K562 (cell line): ENCODE measurements at places on chromosomes 5 and 9. TPM values are rescaled to one million over a fixed set of nuclear protein-coding genes. Genes with fewer than 3 reads are reported as not detected.

DNA sequence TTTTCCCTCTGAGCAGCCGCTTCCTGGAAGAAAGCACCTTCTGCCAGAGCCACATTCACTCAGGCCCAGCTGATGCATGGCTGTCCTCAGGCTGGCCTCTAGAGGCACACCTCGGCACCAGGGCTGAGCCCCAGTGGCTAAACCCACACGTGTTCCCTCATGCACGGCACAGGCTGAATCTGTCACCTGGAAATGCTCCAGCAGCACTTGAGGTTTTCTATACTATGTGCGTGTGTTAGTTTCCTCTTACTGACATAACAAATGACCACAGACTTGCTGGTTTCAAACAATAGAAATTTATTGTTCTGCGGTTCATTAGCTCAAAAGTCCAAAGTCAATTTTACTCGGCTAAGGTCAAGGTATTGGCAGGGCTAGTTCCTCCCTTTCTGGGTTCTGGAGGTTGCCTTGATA lies 141.4 kb downstream of the LRRC70 start:
- no peak overlapping the region for H3K4me3 ChIP-seq
- no peak overlapping the region for H3K27ac ChIP-seq
- no peaks in the 10 kb centered on the region for H3K36me3 ChIP-seq
- H3K4me1 ChIP-seq, result no peaks in the 10 kb centered on the region
- peak; percentile 45 for DNase-seq

DNA sequence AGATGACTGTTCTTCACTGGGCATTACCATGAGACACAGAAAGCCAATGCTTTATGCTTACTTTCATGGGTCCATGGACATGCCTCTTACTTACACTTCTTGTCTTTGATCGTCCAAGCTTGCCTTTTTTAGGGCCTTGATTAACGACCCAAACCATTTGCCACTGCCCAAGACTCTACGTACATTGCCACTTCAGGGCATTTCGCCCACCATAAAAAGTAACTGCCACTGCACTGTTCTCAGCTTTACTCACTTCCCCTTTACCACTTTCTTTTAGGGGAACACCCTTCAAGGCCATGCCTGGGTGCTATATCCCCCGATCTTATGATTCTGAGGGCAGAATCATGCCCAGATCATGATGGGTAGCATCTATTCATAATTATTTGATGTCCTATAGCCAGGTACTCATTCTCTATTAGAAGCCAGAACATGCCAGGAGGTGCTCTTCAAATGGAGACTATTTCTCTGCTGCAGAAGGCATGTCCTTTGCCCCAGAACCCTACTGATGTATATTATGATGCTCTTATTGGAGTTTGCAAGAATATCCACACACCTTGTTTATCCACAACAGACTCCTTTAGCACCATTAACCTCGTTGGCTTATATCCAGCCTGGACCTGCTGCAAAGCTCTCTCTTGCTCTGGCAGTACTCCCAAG lies 64.1 kb upstream of the RAD23B start:
- H3K27me3 ChIP-seq, result no peaks in the 10 kb centered on the region; the same call in 1 of the 2 replicates
- H3K27ac ChIP-seq, result no peak overlapping the region
- H3K4me3 ChIP-seq, result no peak overlapping the region
- no peaks in the 10 kb centered on the region for H3K36me3 ChIP-seq

DNA sequence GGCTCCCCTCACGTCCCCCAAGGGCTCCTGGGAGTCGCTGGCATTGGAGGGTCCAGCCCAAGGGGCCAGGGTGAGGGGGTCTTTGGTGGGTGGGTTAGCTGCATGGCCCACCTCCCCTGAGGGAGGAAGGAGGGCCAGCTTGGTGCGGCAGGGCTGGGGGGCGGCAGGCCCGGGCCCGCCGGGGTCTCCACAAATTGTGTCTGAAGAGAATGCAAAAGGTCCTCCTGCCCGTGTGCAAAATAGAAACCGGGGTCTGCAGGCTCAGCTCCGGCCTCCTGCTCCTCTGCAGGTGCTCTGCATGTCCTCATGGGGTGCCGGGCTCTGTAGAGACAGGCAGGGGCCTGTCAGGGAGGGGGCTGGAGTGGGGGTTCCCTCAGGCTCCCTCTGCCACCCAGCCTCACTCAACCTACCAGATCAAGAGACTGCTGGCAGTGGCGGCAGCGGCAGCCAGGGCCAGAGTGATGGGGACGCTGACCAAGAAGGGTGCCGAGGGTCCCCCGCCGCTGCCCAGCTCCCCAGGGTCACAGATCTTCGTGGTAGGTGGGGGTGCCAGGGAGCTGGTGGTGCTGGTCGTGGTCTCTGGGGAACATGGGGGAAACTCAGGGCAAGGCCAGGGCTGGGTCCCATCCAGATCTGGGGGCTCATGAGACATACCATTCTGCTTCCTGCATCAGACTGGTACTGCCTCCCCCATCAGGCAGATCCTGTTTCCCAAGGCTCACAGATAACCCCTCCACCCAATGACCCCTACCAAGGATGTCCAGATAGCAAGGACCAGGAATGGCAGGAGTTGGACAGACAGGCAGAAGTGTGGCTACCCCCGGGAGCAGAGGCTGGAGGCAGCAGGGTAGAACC lies 29.2 kb upstream of the ENHO start:
- H3K27ac ChIP-seq, result no peak overlapping the region
- no peak for DNase-seq
- H3K4me3 ChIP-seq, result no peak overlapping the region
- H3K4me1 ChIP-seq, result no peaks in the 10 kb centered on the region
- no peaks in the 10 kb centered on the region for H3K36me3 ChIP-seq

DNA sequence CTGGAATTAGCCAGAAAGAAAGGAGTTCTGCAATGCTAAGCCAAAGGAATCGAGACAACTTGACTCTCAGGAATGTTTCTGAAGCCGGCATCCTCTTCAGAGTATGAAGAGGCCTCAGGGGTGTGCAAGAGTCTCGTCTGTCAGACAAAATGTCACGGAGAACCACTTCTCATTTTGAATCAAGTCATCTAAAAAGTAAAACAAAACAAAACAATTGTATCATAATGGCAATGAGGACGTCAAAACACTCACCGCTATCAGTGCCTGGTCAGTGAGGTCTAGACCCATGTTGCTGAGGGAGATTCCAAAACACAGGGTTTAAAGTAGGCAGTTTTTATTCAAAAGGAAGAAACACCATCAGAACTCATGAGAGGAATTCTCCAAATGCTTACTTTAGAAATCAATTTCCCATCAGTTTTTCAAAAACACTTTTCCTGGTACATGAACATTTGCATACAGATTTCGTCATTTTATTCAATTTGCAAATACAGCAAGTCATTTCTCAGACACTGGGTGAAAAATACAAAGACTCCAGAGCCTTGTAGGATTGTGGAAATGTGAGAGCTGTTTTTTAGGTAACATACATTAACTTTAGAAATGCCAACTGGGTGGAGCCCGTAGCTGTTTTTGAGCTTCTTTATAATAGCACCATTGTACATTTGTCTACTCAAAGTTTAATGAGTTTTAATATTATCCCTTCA lies 89.5 kb upstream of the MAP3K1 start:
- peaks cover 4% of the 10 kb centered on the region; the same call in 1 of the 3 replicates for H3K27me3 ChIP-seq
- H3K4me1 ChIP-seq, result no peaks in the 10 kb centered on the region
- no peaks in the 10 kb centered on the region for H3K36me3 ChIP-seq
- H3K4me3 ChIP-seq, result no peak overlapping the region
- H3K27ac ChIP-seq, result no peak overlapping the region

- peak overlapping the region; percentile 89 for H3K27ac ChIP-seq
- DNase-seq, result peak; percentile 15
- peak overlapping the region; percentile 80 for H3K4me3 ChIP-seq
- peaks cover 26% of the 10 kb centered on the region for H3K4me1 ChIP-seq
Measured at GRCh38 chr9:104748359-104749031, 1.0 kb downstream of the NIPSNAP3A start.

- DNase-seq, result peak; percentile 27
- no peak overlapping the region for H3K27ac ChIP-seq
- no peak overlapping the region for H3K4me3 ChIP-seq
- no peaks in the 10 kb centered on the region for H3K4me1 ChIP-seq
- no peaks in the 10 kb centered on the region for H3K36me3 ChIP-seq
Measured at GRCh38 chr5:88602584-88602983, 280.4 kb downstream of the MEF2C start.

DNA sequence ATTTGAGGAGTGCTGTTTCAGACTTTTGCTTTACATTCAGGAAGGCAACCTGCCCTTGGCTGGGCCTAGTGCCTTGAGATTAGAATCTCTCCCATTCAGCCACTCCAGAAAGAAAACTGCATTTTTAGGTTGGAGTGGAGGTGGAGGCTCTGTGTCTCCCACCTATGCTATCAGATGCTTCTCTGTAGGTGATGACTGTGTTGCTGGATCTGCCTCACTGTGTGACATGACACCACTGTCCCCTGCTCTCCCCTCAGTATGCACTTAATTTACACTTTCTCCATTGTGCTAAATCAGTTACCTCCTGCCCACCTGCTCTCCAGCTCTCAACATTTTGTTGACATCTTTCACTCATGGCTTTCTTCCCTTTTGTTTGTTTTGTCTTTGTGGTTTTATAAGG lies 265.8 kb downstream of the TENT4A start:
- DNase-seq, result no peak
- H3K36me3 ChIP-seq, result no peaks in the 10 kb centered on the region
- H3K4me1 ChIP-seq, result no peaks in the 10 kb centered on the region
- H3K27ac ChIP-seq, result no peak overlapping the region
- no peaks in the 10 kb centered on the region for H3K27me3 ChIP-seq

DNA sequence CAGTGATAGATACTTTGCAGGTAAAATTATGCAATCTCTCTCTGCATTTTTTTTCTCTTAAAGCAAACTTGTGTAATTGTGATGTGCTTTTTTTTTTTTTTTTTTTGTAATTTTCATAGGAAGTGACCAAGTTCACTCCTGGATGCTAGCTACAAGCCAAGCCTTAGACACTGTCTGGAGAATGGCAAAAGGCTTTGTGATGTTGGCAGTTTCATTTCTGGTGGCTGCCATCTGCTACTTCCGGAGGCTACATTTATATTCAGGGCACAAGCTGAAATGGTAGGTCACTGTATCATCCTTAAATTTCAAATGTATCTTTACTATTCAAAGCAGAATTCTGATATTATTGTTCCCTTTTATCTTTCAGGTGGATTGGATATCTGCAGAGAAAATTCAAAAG lies 19.3 kb downstream of the OTULINL start:
- no peaks in the 10 kb centered on the region for H3K4me1 ChIP-seq
- no peaks in the 10 kb centered on the region; the same call in 2 of the 3 replicates for H3K36me3 ChIP-seq
- H3K4me3 ChIP-seq, result no peak overlapping the region
- H3K27ac ChIP-seq, result no peak overlapping the region
- no peaks in the 10 kb centered on the region for H3K27me3 ChIP-seq

GRCh38 chr5:118007262-118007661 lies 981.1 kb downstream of the DTWD2 start:
- DNase-seq, result no peak
- no peaks in the 10 kb centered on the region for H3K36me3 ChIP-seq
- no peak overlapping the region for H3K27ac ChIP-seq
- H3K27me3 ChIP-seq, result no peaks in the 10 kb centered on the region
- no peaks in the 10 kb centered on the region for H3K4me1 ChIP-seq

GRCh38 chr5:134543820-134544614 lies 18.5 kb downstream of the JADE2 start:
- no peaks in the 10 kb centered on the region for H3K4me1 ChIP-seq
- H3K27me3 ChIP-seq, result no peaks in the 10 kb centered on the region
- DNase-seq, result no peak
- H3K27ac ChIP-seq, result no peak overlapping the region
- H3K4me3 ChIP-seq, result no peak overlapping the region

DNA sequence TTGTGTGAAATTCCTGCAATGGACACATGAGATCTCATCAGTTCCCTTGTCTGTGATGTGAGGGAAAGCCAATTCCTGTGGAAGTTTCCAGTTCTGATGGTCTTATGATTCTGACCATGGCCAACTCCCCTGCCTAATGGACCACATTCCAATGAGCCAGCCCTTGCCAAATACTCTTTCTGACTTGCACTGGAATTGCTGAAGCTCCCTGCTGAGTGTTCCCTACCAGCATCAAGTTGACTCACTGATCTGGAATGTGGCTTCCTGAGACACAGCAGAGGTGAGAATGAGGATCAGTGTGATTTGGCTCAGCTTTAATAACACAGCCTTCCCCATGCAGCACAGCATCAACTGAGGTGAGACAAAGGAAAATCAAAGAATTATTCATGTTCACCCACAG lies 427.8 kb downstream of the KDM4C start:
- no peaks in the 10 kb centered on the region for H3K27me3 ChIP-seq
- H3K4me3 ChIP-seq, result no peak overlapping the region
- H3K36me3 ChIP-seq, result no peaks in the 10 kb centered on the region
- H3K27ac ChIP-seq, result no peak overlapping the region
- no peak for DNase-seq

DNA sequence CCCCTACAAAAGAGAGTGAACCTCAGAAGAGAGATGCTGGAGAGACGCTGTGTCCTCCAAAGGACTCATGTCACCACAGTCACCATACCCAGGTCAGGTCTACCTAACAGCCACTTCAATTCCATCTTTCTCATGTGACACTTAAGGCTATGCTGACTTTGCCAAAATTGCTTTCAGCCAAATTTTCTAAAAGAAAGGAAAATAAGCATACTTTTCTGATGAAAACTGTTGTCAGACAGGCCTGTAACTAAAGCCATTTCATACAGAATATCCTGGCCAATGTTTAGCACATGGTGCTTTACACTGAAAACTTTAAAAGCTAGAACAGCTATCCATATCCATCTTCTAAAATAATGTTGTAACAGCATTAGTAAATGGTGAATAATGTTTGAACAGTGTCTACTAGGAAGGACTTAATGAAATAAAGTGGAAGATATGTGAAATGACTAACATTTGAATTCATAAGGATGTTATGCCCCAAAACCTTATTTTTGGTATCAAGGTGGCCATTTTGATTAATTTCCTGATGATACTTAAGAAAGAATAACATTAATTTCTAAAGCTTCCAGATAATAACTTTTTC lies 97.2 kb downstream of the NFIB start:
- DNase-seq, result no peak
- no peak overlapping the region for H3K27ac ChIP-seq
- no peaks in the 10 kb centered on the region for H3K27me3 ChIP-seq
- no peaks in the 10 kb centered on the region for H3K4me1 ChIP-seq
- H3K36me3 ChIP-seq, result no peaks in the 10 kb centered on the region

GRCh38 chr9:133349965-133350616 lies 2.1 kb downstream of the RPL7A start:
- peaks cover 36% of the 10 kb centered on the region for H3K4me1 ChIP-seq
- H3K36me3 ChIP-seq, result peaks cover 71% of the 10 kb centered on the region
- DNase-seq, result no peak
- peak overlapping the region; percentile 98 for H3K27ac ChIP-seq
- H3K4me3 ChIP-seq, result peak overlapping the region; percentile 100; the same call in 1 of the 2 replicates

DNA sequence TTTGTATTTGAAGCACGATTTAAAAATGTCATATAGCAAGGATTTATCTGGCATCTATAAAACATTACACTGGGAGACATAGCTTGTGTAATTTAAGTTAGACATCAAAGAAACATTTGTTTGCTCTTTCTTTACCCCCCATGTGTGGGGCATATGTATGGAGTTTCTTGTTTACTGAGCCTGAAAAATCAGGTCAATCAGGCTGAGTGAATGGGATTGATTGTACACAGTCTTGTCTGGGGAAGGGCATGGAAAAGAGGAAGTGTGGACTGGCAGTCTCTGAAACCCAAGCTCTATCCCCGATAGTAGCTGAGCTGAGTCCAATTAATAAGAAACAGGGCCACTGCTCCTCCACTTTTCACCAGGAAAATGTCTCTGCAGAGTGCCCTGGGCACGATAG lies 49.4 kb downstream of the SLC46A2 start:
- H3K27me3 ChIP-seq, result no peaks in the 10 kb centered on the region
- DNase-seq, result no peak
- no peaks in the 10 kb centered on the region for H3K4me1 ChIP-seq
- no peak overlapping the region for H3K27ac ChIP-seq
- no peak overlapping the region for H3K4me3 ChIP-seq

GRCh38 chr9:137075275-137075775 lies 2.0 kb upstream of the UAP1L1 start:
- no peaks in the 10 kb centered on the region for H3K27me3 ChIP-seq
- peak overlapping the region; percentile 82 for H3K27ac ChIP-seq
- peaks cover 8% of the 10 kb centered on the region; the same call in 1 of the 3 replicates for H3K36me3 ChIP-seq
- H3K4me3 ChIP-seq, result no peak overlapping the region

The CTXN3 gene
- not detected in 2 replicates for polyA plus RNA-seq

The CCDC112 gene
- 7.9 and 9.9 TPM in 2 replicates for polyA plus RNA-seq

The CATSPER3 gene
- polyA plus RNA-seq, result 0.22 and 0.61 TPM in 2 replicates

The OGN gene
- not detected in 2 replicates for polyA plus RNA-seq
